ENCODE measurements at places on chromosomes 4 and X.

GRCh38 chr4:42396752-42397634 lies at the start of gene SHISA3:
Gene SHISA3 (plus strand): TSS chr4:42397488. CDS start chr4:42398057, 569 bp downstream.
- peak; percentile 40 for DNase-seq

DNA sequence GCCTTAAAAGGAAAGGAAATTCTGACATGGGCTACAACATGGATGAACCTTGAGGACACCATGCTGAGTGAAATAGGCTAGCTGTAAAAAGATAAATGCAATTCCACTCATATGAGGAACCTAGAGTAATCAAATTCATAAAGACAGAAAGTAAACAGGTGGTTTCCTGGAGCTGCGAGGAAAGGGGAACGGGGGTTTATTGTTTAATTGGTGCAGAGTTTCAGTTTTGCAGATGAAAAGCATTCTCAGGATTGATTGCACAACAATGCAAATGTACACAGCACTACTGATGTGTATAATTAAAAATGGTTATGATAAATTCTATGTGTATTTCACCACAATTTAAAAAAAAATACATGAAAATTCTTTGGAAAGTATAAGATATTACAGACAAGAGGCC lies 24.0 kb downstream of the PLRG1 start:
- no peak for DNase-seq

DNA sequence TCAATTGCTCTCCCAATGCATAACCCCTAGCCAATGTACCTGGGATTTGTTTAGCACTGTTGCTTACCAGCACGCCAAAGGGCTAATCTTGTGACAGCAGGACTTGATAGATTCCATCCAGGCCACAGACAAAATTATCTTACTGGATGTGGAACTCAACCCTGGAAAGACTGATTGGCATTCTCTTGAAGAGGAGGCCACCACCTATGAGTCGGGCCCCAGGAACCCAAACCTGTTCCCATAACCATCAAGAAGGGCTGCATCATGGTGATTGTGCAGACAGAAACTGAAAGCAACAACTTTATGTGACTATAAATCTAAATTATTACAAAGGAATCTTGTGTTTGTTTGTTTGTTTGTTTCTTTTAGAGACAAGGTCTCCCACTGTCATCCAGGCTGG lies 19.9 kb upstream of the TMEM255A start:
- DNase-seq: no peak

DNA sequence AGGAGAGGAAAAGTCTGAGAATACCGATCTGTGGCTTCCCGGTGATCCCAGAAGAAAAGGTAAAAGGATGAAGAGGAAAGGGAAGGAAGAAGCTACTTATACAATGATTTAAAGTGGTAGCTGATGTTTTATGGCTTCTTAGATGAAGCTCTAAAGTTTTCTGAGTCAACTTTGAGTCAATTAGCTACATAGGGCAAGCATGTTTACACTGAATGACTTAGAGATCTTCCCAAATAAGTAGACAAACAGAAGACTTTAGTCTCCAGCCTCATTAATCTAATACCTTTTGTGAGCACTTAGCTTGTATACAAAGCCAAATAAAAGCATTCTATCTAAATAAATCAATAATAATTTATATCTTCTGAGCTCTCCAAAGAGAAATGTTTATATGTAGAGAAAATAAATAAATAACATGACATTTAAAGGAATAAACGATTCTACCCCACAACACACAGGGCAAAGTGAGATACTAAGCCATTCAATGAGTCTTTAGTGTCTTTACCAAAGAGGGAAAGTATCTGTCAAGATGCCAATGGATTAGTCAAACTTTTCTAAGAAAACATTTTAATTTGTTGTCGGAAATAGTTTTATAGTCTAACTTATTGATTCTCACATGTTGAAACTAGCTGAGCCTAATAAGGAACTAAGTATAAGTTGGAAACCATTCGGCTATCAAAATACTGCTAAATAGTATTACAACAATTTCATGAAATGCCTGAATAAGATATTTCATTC lies 46.0 kb upstream of the TMEM184C start:
- DNase-seq: no peak

DNA sequence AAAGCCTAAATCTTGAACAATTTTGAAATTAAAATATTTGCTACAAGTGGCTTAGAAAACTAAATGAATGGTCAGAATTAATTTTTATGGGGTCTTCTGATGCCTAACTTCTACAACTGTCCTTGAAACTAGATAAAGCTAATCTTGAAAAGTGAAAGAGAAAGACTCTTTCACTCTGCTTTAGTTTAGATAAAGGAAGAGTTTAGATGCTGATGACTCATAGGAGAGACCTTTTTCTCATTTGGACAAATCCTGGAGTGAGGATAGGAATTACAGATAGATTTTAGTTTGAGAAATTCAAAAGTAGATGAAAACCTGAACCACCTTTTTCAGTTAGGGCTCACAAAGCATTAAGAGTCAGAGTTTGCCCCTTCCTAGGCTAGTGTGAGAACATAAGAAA lies 342.3 kb upstream of the GRID2 start:
- DNase-seq: no peak

- DNase-seq: no peak
These were observed 512 bp upstream of the ANTXR2 start for GRCh38 chr4:80073473-80074008.

Measured in WERI-Rb-1 (cell line).